Activated T-helper 2 cell treated with anti-CD3 and anti-CD28 coated beads, Interferon-gamma antibody, Interleukin-2, Interleukin-4, amounts not matched to agents 10 μg/mL and 5 μg/mL and 100 μg/mL, durations not matched to agents 14 hours and 24 hours and 36 hours (primary cell): ENCODE measurements at places on chromosomes 2 and 18. TPM values are rescaled to one million over a fixed set of nuclear protein-coding genes. Genes with fewer than 3 reads are reported as not detected.

SNORC gene
- 1.9 and 3.2 TPM in 2 replicates for total RNA-seq

CD8B2 gene
- not detected in 2 replicates for total RNA-seq

DNAJB2 gene
- total RNA-seq, result 49.8 and 55.6 TPM in 2 replicates

ALKAL2 gene
- 16.3 and 17.6 TPM in 2 replicates for total RNA-seq

- no peak for DNase-seq
Measured at GRCh38 chr2:50492477-50492851, 539.5 kb downstream of the NRXN1 start.

DNA sequence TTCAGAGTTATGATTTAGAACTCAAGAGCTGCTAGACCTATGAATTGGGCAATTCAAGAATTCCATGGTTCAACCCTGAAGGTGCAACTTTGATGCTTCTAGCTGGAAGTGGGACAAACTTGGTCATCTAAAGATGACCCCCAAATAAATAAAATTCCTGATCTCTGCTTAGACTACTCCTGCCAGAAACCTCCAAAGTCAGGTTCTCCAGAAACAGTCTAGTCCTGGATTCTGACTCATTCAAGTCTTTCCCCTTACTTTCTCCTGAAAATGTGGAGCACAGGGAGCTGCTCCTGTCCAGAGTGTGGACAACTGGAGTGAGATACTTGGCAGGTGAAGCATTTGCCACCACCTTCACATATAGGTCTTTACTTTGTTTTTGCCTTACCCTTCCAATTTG, 557.7 kb upstream of the TNP1 start:
- no peak for DNase-seq

- DNase-seq, result no peak
Measured at GRCh38 chr2:203737360-203737759, 30.9 kb downstream of the CD28 start.

- DNase-seq, result no peak
Measured at GRCh38 chr18:46842583-46842982, 74.7 kb downstream of the PIAS2 start.

GRCh38 chr2:142989273-142990204, 112.1 kb downstream of the KYNU start:
- no peak for DNase-seq

DNA sequence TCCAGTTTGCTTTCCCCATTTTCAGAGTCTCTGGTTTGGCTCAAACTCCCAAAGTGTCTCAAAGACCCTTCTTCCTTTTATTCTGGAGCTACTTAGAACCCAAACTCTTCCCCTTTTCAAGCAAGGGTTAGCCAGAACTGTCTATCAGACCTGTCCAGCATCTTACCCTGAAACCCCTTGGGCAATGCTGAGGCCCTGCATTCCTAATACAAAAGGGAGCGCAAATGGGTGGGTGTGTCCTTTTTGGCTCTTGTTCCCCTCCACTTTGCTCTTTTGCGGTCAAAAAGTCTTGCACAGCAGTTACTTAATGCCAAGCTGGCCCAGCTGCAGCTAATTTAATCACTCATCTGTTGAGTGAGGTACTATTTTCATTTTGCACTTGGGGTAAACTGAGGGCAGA, 231.2 kb upstream of the FOSL2 start:
- no peak for DNase-seq
